ENCODE measurements at places on chromosomes 12 and 14.

DNA sequence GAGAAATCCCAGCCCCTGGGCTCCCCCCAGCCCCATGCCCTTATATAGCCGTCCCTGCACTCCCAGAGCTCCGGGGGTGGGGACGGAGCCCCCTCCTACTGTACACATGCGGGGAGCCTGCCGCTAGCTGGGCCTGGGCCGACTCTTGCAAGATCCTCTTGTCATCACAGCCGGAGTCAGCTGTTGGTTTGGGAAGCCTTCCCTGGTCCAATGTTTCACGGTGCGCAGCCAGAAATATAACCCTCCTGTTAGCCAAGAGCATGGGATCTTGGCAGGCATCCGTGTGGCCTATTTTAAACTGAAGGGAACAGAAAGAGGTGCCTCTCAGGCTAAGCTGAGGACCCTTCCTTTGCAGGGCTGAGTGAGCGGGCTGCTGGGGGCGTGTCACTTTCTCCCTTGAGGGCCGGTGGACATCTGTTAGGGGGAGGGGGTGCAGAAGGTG is 175.3 kb downstream of the TSPAN9 start:
- DNase-seq: peak; percentile 95

- no peak for DNase-seq
These were observed 202.5 kb upstream of the LRIG3 start for GRCh38 chr12:59122784-59123183.

- peak; percentile 71 for DNase-seq
These were observed at the start of gene PPM1H for GRCh38 chr12:62934799-62935674. Gene PPM1H, minus strand, starts transcription at chr12:62935150. Its CDS starts 414 bp downstream, at chr12:62934736.

DNA sequence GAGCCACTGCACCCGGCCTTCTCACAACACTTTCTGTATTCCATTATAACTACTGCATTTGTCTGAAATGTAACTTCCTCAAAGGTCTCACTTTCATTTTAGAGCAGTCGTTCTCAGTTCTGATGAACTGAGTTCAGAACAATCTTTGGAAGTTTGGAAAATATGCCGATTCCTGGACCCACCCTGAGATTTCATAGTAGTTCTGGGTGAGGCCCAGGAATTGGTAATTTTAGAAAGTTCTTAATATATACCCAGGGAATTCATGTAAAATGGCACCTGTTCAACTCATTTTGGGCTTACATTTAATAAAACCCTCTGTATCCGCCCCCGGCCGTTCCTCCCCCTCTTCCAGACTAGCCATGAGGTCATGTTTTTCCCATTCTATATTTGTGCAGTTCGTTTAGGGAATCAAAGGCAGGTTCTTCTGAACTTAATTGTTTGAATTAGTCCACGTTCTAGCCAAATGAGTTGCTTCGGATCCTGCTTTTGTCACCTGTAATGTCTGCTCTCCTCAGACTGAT is 5.9 kb downstream of the GSG1 start:
- no peak for DNase-seq

DNA sequence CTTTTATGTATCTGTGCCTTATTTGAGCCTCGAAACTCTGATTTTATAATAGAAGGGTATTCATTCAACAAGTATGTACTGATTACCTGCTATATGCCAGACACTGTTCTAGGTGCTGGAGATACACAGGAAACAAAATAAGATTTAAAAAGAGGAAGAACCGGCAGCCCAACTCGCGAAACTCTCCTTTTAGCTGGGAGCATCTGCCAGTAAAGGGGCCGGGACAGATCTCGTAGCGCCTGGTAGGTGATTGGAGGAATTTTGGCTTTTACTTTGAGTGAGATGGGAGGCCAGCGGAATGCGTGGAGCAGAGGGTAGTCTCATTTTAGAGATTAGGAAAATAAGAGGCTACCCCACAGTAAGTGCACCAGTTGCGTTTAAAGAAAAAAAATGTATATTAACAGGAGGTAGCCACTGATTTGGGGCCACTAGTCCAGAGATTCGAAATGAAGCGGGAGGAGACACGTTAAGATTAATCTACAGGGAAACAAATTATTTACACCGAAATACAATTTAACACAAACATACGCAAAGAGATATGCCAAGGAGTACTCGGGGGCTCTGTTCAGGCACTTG is 520 bp upstream of the MON2 start:
- DNase-seq: peak; percentile 85

GRCh38 chr12:98549371-98550110 is 34.2 kb downstream of the TMPO start:
- DNase-seq: no peak

GRCh38 chr14:44108601-44109000 is 398.5 kb downstream of the FSCB start:
- DNase-seq: no peak

- DNase-seq: no peak
These were observed 28.9 kb downstream of the SLC15A4 start for GRCh38 chr12:128794661-128795529.

- DNase-seq: no peak
These were observed 225.1 kb downstream of the BCAT1 start for GRCh38 chr12:24723759-24724158.

DNA sequence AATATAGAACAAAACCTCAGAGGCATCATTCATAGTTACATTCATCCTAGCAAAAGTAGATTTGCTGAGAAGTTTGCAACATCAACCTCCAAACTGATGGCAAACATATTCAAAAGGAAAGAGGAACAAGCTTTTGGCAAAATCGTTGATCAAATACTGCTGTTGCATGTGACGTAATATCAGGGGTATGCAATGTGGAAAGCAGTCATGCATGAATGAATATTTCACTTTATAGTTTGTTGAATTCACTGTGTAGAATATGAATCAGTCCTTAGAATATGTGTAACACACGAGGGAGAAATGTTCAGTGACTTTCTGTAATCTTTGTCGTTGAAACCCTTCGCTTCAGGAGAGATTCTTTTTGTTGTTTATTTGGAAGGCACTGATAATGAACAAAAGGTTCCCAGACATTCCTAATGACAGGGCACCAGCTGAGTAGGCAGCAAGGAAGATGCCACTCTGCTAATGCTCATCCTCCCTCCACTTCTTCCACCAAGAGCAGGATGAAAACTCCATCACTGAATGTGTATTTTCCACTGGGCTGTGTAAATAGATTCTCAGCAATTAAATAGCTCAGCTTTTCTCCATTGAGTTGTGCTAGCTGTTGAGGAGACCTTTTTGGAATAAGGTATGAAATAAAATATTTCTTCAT is 126.1 kb downstream of the PELI2 start:
- DNase-seq: no peak

GRCh38 chr12:93158065-93158843 is 219.5 kb upstream of the NUDT4 start:
- no peak for DNase-seq

GRCh38 chr14:106872611-106873446 is 1346.4 kb downstream of the TMEM121 start:
- no peak for DNase-seq

GRCh38 chr14:47297374-47297773 is 378.0 kb downstream of the MDGA2 start:
- DNase-seq: no peak

- peak; percentile 64 for DNase-seq
These were observed 81.6 kb downstream of the DDX51 start for GRCh38 chr12:132062481-132062880.

GRCh38 chr12:56520048-56520447 is 1.6 kb upstream of the RBMS2 start:
- DNase-seq: no peak

DNA sequence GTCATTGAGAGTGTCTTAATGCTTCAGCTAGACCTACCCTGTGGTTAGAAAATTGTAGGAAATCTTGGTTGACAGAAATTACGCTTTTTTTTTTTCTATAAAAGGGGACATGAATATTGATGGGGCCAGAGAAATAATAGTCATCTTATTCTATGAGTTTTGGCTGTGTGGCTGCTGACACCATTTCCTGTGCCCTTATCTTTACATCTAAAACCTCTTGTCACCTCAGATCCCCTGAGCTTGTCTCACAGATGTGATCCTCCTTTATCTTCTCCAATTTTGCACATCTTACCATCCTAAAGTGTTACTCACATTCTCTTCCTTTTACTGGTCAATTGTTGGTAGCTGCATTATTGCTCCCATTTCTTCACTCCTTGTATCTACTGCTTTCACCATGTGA is 36.1 kb downstream of the ASCL1 start:
- no peak for DNase-seq

GRCh38 chr14:28780843-28781820 is 14.5 kb downstream of the FOXG1 start:
- DNase-seq: no peak

DNA sequence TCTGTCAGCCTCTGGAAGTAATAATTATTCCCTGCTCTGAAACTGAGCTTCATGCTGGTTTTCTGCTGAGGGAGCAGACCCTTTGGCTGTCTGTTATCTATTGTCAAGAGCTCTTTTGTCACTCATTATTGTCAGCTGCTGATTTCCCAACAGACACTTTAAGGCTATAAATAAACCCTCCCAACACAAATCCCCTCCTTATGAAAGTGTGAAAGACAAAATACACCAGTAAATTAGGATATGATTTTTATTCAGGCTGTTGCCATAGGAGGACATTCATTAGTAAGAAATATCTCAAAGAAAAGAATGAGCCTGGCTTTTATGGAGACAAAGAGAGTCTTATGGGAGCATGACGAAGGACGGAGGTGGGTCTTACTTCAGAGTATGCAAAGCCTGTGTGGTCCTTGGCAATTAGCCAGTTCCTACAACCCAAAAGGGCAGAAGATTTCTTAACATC is 180.8 kb downstream of the CRADD start:
- DNase-seq: no peak

DNA sequence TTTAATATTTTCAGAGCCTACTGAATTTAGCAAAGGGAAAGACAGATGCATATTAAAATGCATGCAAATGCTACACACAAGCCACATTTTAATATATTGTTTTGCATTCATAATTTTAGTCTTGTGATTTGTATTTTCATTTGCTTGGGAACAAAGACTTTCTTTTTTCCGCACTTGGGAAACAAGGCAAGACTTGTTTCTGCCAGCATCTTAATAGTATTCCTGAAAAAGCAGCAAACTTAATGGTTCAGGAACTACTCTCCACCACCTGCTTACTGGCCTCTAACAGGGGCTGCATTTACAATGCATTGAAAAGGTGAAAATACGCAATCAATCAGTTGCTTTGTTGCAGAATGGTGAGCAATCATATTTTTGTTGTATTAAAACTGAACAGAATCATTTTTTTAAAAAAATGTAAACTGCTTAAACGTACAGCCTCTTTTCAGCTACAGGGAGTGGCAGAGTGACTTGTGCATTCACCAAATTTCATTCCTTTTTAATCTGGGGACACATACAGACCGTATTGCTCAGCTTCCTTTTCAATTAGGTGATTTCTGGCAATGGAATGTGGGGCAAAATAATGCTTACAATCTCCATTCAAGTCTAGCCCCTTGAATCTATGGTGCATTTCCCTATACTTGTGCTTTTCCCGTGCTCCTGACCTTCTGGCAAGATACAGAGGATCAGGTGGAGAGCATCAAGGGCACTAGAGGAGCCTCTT is 144.1 kb upstream of the BTG1 start:
- DNase-seq: no peak

DNA sequence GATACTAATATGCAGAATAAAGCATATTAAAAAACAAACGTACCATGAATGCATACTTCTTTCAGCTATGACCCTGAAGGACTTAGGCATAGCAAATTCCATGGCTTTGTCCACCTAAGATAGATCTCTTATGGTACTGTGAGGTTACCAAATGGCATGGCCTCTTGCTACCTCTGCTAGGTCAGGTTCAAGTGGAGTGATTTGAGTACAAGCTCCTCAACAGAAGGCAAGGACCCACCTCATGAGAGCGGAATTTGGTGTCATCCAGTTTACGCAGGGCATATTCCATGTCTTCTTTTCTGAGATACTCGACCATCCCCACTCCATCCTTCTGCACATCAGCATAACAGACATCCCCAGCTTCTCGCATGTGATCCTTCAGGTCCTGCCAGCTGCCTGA is 5.8 kb downstream of the SRSF9 start:
- DNase-seq: no peak

DNA sequence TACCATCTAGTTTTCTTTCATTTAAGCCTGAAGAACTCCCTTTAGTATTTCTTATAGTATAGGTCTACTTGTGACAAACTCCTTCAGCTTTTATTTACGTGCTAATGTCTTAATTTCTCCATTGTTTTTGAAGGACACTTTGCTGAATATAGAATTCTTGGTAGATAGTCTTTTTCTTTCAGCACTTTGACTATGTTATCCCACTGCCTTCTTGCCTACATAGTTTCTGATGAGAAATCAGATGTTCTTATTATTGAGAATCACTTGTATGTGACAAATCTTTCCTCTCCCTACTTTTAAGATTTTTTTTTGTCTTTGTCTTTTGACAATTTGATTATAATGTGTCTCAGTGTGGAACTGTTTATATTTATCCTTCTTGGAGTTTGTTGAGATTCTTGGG is 5.1 kb upstream of the MIS18BP1 start:
- DNase-seq: no peak

- peak; percentile 46 for DNase-seq
These were observed 411.9 kb downstream of the FUT8 start for GRCh38 chr14:65824285-65824977.

- DNase-seq: no peak
These were observed 83.9 kb downstream of the EP400 start for GRCh38 chr12:132033627-132034026.

DNA sequence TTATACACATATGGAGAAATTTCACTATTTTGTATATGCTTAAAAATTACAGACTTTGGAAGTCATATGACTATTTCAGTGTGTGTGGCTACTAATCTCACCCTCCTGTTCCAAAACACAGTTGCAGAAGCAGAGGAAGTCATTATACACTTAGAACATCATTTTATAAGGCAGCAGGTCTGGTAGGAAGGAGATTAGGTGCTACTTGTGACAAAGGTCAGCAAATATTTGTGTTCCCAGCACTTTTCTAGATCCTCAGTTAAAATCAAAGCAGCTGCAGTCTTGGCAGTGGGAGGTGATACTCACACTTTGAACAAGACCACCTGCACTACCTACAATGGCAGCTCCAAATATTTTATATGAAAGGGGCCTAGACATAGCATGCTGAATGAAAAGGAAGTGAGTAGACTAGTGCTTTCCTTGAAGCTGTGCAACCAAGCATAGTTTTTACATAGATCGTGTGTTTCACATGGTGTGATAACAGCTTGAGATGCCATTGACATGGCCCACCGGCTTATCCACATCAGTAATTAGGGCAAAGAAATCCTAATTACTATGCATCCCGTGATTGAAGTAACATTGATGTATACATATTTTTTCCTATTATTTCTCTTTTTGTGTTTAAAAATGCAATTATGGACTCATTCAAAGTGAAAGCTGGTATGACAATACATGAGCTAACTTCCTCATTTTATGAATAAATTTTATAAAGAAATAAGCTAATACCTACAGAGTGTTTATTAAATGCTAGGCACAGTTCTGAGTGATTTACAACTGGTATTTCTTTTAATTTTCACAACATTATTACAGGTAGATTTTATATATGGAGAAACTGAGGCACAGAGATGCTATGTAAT is 5.3 kb downstream of the GYS2 start:
- no peak for DNase-seq

GRCh38 chr12:102390068-102390467 is 90.3 kb downstream of the IGF1 start:
- DNase-seq: no peak

GRCh38 chr12:88325816-88326189 is 183.7 kb downstream of the TMTC3 start:
- no peak for DNase-seq

GRCh38 chr12:122059203-122059960 is 19.2 kb upstream of the MLXIP start:
- DNase-seq: no peak

GRCh38 chr14:59631237-59631636 is 54.6 kb upstream of the CCDC175 start:
- no peak for DNase-seq

GRCh38 chr12:85633491-85633890 is 202.7 kb downstream of the RASSF9 start:
- no peak for DNase-seq

Measured in posterior cingulate gyrus (tissue), 11 donors.